ENCODE measurements at places on chromosomes 1 and 21.

GRCh38 chr21:26448751-26449150 is 124.3 kb downstream of the CYYR1 start:
- DNase-seq, result no peak

DNA sequence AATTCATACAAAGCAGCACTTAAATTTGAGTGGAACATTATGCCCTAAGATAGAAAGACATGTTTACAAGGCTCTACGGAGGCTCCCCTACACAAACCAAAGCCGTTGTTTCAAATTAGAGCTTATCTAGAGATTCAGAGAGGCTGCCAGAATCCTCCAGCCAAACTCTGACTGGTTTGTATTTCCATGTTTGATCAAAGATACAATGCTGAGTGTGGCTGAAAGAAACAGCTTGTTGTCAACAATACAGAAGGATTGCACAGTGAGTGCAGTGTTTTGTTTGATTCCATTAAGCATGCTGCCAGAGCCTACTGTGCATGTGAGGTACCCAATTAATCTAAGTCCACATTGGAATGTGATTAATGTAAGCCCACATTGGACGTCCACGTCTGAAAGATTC is 402.7 kb downstream of the DISC1 start:
- DNase-seq, result no peak

- no peak for DNase-seq
These were observed 49.4 kb downstream of the TBCE start for GRCh38 chr1:235416662-235417049.

DNA sequence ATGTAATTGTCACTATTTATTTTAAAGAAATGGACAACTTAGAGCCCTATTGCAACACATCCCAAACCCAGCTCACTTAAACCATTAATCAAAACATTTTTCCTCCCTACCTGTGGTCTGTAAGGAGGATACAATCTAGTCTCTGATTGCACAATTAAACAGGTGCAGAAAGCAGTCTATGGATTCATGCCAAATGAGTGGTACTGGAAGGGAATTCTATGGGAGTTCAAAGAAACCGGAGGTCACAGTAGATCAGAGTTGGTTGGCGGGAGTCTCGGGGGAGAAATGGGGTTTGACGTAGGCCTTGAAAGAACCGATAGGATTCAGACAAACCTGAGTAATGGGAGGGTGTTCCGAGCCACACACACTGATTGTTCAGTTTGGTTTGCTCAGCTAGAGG is 314.9 kb downstream of the KIF26B start:
- DNase-seq, result no peak

- no peak for DNase-seq
These were observed 77.8 kb upstream of the SPAG17 start for GRCh38 chr1:118262865-118263264.

- no peak for DNase-seq
These were observed 34.7 kb downstream of the THRAP3 start for GRCh38 chr1:36258960-36259344.

- DNase-seq, result no peak
These were observed 24.9 kb upstream of the LRIG2 start for GRCh38 chr1:113048064-113048463.

- DNase-seq, result no peak
These were observed 23.9 kb upstream of the RXRG start for GRCh38 chr1:165468726-165469249.

DNA sequence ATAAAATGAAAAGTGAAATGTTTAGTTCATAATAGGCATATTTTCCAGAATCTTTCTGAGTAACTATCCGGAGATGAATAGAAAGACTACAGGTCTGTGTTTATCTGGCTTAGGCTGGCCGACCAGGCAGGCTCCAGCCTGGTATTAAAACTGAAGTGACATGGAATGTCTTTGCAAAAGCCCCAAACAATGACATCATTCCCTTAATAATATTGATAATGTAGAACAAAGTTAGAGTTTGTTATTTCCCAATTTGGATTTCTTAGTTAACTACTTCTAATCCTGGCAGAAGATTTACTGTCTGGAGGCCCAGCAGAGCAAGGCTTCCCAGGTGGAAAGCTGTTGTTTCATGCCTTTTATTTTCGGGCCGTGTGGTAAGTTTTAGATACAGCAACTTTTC is 207.7 kb downstream of the GREM2 start:
- no peak for DNase-seq

DNA sequence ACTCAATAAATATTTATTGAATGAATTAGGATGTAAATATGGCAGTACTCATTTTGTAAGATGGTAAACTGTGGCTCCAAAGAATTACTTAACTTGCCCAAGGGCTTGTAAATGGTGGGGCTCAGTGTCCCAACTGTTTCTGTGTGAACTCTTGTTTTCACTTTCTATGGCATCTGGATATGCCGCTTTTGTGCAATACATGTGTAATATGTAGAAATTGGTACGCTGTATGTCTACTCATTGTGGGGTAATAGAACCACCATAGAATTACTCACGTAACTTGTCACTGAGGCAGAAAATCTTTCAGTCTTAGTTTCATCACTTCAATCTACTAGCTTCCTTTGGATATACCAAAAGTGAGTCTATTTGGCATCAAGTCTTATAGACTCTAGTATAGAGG is 977 bp downstream of the PRPF3 start:
- DNase-seq, result no peak

DNA sequence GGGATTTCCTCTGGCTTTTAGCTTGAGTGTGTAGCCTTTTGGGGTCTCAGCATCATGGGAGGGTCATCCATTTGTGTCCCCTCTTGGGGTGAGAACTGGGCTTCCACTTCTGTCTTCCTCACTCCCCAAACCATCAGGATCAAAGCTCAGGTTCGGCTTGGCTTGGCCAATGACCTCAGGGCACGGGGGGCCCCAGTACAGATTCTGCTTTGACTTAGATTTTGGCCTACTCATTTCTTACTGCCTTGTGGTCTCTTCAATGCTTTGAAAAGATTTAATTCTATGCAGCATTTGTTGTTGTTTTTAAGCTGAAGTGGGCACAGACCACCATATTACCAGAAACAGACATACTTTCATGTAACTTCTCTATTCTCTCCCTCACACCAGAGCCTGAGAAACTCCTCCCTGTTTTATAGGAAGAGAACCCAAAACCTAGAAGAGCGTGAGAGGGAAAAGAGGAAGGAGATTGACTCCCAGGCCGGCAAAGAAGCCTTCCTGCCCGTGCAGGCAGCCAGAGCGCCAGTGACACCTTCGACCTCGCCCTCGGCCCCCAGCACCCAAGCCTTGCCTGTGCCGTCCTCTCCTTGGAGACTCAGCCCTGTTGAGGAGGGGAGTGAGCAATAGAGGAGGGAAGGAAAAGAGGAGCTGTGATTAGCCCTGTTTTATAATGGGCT is 1.9 kb upstream of the S100A3 start:
- no peak for DNase-seq

DNA sequence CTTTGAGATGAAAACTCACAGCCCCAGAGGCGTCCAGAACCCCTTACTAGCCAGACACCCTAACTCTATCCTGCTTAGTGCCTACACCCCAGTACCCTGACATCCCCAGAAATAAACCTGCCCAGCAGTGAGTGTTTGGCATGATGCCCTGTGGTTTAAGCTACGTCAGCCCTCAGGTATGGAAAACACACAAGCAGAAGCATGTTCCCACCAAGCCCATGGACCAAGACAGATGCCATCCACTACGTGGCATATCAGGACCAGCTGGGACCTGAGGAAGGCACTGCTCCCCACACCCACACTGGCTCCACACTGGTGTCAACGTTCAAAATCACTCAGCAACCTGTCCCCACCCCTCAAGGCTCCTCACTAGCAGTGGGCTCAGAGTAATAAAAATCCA is 116.4 kb downstream of the SYT2 start:
- DNase-seq, result no peak

- DNase-seq, result no peak
These were observed 31.4 kb downstream of the LACTBL1 start for GRCh38 chr1:22941257-22941656.

DNA sequence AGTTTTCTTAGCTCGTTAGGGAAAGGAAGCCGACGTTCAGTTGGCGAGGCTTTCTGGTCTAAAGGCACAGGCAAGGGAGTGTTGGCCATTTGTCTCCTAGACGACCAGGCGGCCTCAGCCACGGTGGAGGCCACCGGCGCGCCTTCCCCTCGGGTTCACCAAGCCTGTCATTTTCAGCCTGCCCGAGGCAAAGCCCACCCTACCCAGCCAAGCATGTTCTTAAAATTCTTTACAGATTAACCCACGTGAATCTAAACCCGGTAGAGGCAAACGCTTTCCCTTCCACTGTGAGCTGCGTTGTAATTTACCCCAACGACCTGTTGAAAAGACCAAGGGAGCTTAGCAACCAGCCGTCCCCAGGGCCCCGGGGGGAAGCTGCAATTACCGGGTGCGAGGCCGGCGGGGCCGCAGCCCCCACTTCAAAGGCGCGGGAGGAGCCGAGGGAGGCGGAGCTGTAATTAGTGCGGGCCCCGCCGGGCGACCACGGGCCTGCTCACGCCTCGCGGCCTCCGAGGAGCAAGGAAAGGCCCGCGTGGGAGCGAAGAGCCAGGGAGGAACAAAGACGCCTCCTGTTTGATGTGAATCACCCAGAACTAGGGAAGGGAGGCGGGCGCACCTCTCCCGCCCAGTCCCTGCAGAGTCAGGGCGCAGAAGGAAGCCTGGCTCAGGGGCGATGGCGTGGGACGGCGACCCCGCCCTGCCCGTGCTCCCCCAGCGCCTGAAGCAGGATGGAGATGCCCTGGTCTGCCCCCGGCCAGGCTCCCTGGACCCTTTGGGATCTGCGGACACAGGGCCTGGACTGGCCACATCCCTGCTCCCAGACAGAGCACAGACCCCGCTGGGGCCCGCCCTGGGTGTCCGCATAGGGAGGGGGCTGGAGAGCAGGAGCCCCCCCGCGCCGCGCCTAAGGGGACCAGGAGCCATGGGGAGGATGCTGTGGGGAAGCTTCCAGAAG is 12.1 kb upstream of the TSPEAR start:
- no peak for DNase-seq

- no peak for DNase-seq
These were observed 299.9 kb downstream of the TM2D1 start for GRCh38 chr1:61425040-61425439.

- no peak for DNase-seq
These were observed 22.4 kb downstream of the CNIH4 start for GRCh38 chr1:224378855-224379631.

DNA sequence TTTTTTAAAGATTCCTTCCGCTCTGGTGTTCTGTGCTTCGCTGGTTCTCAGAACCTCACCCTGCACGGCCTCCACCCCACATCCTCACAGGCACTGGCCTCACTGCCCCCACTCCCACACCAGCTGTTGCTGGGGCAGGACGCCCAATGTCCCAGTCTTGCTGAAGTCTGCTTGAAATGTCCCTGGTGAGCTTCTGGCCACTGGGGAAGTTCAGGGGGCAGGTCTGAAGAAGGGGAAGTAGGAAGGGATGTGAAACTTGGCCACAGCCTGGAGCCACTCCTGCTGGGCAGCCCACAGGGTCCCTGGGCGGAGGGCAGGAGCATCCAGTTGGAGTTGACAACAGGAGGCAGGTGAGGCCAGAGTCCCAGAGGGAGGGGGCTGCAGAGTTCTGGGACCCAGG is at the start of gene C1QA:
C1QA (plus strand) TSS at position 276 of the 400 bp plus-strand sequence. CDS start 989 bp downstream, outside the sequence.
- no peak for DNase-seq

DNA sequence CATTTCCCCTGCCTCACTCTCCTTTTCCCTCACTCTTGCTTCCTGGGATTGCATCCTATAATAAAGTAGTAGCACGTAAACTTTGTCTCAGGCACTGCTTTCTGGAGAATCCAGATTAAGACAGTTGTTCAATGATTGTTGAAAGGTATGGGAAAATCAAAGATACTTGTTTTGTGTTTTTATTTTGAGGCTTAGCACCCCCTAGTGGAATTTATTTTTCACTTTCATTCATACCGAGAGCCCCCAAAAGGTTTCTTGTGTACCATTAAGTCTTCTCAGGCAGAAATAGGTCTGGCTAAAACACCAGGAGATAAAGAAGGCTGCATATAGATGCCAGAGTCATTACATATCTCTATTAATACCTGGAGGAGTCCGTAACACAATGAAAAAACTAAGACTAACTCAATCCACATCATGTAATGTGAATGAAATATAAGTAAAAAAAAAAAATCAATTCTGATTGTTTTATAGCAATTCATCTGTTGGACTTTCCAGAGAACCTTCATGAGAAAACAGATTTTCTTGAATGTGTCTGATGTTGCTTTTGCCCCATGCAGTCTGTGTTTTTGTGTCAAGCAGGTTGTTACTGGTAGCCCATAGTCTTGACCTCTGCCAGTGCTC is 103.5 kb downstream of the RPE65 start:
- DNase-seq, result no peak

GRCh38 chr1:226061841-226062557 is 517 bp upstream of the H3-3A start:
- no peak for DNase-seq

- no peak for DNase-seq
These were observed 133.8 kb downstream of the HHIPL2 start for GRCh38 chr1:222413991-222414549.

DNA sequence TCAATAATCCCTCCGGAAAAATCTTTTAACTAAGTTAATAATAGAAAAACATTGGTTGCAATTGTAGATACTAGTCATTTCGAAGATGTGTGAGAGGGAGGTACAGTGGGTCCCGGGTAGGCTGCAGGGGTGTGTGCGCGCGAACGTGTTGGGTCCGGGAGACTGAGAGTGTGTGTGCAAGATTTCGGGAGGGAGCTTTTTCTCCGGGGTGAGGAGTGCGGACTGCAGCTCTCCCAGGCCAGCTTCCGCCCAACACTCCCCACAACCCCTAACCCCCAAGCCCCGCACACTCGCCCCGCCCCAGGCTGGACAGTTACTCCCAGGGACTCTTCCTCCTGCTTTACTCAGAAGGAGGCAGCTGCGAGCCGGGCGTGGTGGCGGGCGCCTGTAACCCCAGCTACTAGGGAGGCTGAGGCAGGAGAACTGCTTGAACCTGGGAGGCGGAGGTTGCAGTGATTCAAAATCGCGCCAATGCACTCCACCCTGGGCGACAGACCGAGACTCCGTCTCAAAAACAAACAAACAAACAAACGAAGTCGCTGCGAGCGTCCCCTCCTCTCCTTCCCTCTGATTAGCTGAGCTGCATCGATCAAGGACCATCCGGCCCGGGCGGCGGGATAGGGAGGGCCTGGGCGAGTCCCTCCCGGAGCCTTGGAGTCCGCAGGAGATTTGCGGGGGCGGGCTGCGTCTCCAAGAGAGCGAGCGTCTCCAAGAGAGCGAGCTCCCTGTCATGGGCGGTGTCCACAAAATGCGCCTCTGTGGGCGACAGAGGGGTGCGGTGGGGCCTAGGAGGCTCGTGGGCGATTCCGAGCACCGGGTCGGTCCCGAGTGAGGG is 28.3 kb upstream of the PPM1J start:
- no peak for DNase-seq

DNA sequence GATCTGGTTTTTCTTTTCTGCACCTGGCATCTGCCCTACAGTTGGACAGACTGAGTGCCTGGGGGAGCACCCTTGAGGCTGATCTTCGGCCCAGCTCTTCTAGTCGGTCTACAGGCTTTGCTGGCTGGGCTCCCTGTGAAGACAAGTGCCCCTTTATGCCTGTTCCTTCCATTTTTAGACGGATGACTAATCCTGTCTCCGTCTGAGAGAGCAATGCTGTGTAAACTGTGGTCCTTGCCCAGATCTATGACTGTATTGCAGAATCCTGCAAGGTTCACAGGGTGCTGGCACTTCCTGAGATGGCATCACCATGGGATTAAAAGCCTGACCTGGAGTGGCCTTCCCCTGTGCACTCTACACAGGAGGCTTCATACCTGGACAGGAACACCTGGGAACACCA is 47.6 kb upstream of the SAMD13 start:
- DNase-seq, result no peak
